ENCODE measurements at places on chromosomes 5 and 9.

DNA sequence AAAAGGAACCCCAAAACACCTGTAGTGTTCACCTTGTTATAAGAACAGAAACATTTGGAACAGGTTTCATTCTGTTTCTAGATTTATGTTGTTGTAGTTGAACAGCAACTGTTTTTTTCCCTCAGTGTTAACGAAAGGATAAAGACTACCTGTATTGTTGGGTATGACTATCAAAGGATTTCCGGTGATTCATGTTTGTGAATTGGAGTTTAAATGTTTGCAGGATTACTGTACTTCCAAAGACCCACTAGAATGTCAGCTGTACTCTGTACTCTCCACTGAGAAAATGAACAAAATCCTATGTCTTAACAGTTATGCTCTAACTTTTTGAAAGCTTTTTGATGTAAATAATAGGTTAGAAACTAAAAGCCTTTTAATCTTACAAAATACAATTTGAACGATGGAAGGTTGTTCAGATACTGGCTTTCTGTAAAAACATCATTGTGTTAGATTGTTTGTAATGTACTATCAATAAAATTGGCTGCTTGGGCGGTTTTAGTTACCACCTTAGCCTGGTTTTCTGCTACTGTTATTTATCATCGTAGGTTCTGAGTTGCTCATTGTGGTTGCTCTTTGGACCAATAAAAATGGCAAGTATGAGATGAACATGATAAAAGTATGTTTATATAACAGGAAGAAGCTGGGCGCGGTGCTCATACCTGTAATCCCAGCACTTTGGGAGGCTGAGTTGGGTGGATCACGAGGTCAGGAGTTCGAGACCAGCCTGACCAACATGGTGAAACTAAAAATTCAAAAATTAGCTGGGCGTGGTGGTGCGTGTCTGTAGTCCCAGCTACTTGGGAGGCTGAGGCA is 44.1 kb downstream of the DCP2 start:
- DNase-seq, result no peak

DNA sequence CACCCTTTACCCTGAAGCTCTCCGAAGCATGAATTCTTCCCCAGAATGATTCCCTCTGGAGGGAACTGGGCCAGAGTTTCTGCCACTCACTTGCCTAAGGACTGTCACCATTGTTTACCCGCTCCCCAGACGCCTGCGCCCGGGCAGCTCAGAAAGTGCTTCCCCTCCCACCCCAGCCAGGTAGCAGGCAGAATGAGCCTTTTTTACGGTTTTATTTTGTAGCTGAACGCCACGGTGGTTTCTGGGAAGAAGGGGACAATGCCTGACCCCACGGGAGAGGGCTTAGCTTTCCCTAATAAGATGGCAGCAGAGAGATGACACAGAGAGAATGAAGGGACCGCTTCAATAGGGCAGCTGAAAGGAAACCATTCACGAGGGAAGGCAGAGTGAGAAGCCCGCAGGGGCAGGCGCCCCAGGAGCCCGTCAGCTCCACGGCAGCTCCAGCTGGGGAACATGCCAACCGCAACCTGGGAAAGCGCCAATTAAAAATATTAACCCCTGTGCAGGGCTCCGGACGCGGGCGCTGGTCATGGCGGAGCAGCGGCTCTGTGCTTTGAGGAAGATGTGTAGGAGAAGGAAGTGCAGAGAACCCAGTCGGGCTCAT is 20.4 kb upstream of the NTNG2 start:
- no peak for DNase-seq

DNA sequence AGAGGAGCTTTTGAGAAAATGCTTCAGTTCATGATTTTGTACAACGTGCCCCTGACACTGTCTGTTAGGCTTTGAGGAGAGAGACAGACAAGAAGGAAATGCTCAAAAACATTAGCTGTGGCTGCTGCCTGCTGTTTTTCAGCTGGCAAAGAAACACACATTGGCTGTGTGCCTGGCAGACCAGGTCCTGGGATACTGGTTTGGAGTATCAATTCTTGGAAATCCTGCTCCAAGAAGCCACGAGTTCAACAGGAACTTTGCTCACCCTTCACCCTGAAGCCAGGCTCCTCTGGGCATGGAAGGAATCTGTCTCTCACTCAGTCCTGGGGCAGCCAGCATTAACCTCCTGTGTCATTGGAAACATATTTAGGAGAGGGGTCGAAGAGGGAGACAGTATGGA is 245.5 kb downstream of the AUH start:
- no peak for DNase-seq

DNA sequence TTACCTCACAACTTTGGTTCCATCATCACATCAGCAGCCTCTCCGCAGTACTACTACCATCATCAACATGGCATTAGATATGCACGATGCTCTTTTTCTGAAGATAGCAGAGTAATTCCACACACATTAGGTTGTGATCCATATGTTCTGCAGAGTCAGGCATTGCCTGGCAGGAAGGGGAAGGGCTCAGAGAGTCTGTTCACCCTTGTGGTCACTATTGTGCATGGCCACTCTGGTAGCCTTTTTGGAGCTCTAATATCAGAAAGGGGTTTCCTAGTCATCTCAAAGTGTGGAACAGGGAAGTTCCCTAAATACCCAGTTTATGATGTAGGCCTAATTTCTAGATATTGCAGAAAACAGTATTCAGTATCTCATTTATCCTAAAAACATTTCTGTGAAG is 373.6 kb downstream of the BNC2 start:
- no peak for DNase-seq

DNA sequence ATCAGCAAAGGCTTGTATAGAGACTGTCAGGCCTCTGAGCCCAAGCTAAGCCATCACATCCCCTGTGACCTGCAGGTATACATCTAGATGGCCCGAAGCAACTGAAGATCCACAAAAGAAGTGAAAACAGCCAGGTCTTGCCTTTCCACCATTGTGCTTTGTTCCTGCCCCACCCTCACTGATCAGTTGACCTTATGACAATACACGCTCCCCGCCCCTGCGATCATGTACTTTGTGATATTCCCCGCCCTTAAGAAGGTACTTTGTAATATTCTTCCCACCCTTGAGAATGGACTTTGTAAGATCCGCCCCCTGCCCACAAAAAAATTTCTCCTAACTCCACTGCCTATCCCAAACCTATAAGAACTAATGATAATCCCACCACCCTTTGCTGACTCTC is 18.6 kb upstream of the NPM1 start:
- DNase-seq, result no peak

DNA sequence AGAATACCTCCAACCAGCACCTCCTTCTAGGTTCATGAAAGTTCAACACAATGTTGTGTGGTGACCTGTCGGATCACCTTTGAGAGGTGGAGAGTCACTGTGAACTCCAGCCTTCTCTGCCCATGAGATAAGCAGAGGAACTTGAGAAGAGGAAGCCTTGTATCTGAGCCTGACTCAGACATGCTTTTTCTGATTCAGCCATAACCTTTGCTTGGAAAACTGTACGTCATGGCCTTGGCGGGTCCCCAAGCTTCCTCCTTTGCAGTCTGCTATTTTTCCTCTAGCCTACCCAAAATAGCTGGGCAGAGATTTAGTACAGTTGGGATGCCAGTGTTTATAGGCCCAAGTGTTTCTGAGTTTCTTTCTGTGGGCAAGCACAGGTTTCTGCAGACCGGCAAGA is 274.7 kb downstream of the CETN3 start:
- no peak for DNase-seq

DNA sequence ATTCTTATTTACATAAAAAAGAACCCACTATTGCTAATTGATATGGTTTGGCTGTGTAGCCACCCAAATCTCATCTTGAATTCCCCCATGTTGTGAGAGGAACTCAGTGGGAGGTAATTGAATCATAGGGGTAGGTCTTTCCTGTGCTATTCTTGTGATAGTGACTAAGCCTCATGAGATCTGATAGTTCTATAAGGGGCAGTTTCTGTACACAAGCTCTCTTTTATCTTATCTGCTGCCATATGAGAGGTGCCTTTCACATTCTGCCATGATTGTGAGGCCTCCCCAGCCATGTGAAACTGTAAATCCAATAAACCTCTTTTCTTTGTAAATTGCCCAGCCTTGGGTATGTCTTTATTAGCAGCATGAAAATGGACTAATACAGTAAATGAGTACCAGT is 58.2 kb upstream of the PRR16 start:
- DNase-seq, result no peak

DNA sequence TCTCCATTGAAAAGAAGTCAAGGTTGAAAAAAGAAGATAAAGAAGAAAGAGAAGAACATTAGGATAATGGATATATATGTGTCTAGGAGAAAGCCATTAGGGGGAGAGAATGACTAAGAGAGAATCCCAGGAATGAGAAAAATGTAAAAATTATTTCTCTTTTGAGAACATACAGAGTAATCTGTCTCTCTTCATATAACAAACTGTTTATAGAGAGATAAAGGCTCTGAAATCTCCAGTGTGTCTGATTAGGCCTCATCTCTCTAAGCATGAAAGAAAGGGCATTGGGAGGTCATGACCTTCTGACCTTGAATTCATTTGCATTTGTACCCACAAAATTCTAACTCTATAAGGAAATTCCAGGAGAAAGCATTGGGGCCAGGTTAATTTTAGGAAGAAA is 3.5 kb upstream of the MPDZ start:
- DNase-seq, result no peak

DNA sequence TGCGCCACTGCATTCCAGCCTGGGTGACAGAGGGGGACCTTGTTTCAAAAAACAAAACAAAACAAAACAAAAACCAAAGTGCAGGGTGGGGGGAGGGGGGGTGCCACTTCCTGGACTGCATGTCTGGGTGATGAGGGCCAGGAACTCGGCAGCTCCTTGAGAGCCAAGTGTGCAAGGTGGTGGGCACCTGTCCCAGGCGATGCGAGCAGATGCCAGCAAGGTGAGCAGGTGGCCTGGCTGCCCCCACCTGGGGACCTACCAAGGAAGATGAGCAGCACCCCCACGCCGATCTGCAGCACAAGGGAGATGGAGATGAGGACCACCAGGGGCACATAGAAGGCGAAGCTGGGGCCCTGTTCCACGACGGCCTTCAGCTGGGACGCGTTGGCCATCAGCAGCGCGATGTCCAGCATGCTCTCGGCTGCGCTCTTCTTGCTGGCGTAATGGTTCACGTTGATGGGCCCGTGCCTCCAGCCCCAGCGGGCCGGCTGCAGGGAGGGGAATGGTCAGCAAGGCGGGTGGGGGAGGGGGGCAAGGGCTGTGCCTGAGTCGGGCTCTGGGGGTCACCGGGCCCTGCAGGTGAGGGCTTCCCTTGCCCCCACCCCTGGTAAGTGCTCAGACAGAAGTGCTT is 7.8 kb downstream of the NINJ1 start:
- DNase-seq, result no peak

DNA sequence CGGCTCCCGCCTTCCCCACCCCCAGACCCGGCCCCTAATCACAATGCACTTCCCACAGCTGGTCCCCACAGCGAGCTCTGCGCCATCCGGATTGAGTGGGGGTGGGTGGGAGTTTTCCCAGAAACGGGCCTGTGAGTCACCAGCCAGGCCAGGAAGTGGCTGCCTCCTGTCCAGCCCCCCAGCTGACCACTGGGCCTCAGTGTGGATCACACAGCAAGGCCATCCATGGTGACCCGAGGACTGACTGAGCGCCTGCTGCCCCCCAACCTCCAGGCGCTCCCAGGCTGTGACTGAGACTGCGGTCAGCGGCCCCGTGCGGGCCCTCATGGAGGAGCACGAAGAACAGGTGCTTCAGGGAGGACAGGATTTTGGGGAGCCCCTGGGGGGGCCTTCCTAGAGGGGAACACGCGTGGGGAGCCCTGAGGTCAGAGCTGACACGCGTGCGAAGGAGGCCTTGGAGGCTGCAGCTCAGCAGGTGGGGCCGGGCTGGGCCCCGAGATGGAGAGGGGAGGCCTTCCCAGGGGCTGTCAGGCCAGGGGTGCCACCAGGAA is 48.3 kb upstream of the EGFL7 start:
- no peak for DNase-seq
